Heart left ventricle (tissue), 16 donors: ENCODE measurements at places on chromosomes 13 and 19. TPM values are rescaled to one million over a fixed set of nuclear protein-coding genes. Genes with fewer than 3 reads are reported as not detected.

DNA sequence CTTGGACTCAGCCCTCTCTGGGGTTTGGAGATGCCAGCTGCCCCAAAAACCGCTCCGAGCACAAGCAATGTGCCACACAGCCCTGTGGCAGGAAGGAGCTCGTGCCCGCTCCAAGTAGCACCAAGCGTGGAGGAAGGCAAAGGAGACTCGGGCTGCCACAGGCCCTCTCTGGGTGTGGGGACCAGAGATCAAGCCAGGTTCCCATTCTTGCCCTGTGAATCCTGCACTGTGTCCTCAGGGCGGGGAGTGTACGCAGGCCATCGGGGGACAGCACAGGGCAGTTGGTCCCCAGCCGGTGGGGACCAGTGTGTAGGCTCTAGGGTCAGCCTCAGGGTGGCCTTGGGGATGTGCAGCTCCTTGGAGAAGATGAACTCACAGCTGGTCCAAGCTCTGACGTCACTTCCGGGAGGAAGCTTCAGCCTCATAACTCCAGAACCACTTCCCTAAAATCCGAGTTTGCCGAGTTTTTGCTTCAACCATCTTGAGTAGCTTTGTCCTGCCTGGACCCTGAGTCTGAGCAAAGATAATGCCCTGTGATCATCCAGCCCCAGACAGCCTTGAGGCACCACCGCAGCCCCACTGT lies 9.3 kb upstream of the CPAMD8 start:
- DNase-seq: peak; percentile 51

GRCh38 chr13:101429733-101430132 lies 13.4 kb upstream of the NALCN start:
- no peak for DNase-seq

OLFM2 gene
- 4.6 TPM for total RNA-seq

DNA sequence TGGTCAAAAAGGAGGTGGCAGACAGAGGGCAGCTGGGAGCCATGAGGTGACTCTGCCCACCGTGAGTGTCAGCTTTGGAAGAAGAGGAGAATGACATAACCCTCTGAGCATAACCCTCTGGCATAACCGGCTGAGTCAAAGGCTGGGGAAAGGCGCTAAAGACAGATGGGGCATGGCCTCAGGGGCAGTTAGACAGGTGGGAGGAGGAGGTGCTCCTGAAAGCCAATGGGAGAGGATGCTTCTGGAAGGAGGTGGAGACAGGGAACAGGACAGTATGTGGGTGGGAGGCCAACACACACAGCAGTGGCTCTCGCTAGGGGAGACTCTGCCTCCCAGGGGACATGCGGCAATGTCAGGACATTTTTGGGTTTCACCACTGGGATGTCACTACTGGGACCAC lies 17.1 kb downstream of the ELAVL1 start:
- no peak for DNase-seq

DNA sequence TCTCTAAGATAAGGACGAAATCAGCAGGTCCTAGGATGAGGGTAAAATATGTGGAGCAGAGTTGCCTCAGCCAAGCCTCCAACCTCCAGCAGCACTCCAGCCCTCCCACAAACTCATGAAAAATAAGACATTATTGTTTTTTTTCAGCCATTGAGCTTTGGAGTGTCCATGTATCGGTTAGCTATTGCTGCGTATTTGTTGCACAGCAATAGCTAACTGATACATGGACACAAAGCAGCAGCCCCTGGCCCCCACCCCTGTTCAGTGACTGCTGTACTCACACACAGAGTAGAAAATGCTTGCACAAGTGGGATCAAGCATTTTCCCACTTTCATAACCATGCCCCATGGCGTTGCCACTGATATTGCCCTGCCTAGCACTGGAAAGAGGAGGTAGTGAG lies 19.1 kb upstream of the URI1 start:
- DNase-seq: no peak

KLK4 gene
- total RNA-seq: not detected

GRCh38 chr19:1411255-1412191 lies 4.1 kb downstream of the DAZAP1 start:
- peak; percentile 81 for DNase-seq

- DNase-seq: no peak
Observed at GRCh38 chr19:21023901-21024300, 3.4 kb downstream of the ZNF430 start.

- no peak for DNase-seq
Observed at GRCh38 chr19:32624410-32624809, 43.4 kb downstream of the PDCD5 start.

CAPS gene
- 2.7 TPM for total RNA-seq

LAIR1 gene
- total RNA-seq: 3.9 TPM
